ENCODE measurements at places on chromosomes 5 and 9.

- no peak for DNase-seq
These were observed 270.0 kb upstream of the TLE4 start for GRCh38 chr9:79301551-79302391.

GRCh38 chr5:14217587-14217986 lies 74.4 kb downstream of the TRIO start:
- no peak for DNase-seq

GRCh38 chr5:56717253-56717987 lies 97.9 kb upstream of the MAP3K1 start:
- DNase-seq = no peak

- DNase-seq = no peak
These were observed 88.9 kb downstream of the EBF1 start for GRCh38 chr5:159010661-159011442.

GRCh38 chr5:68396722-68397121 lies 181.2 kb downstream of the PIK3R1 start:
- no peak for DNase-seq

DNA sequence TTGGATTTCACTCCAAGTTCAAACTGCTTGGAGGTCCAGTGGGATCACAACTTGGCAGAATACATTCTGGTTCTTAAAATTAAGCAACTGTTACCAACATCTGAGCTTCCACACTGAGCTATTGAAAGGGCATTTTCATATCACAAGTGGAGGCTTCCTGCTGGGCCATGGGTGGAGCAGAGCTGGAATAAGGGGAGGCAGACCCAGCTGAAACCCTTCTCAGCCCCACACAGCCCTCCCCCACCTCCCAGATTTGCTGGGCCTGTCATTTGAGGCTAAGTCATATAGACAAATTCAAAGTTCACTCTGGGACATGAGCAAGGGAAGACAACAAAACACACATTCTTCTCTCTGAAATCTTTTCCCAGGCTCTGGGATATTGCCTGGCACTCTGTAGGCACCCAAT lies 79.9 kb downstream of the ACTL7B start:
- DNase-seq = no peak

GRCh38 chr9:68983008-68983411 lies 30.9 kb downstream of the PRKACG start:
- DNase-seq = no peak

- no peak for DNase-seq
These were observed 221.4 kb downstream of the RAB3C start for GRCh38 chr5:58804291-58804690.

GRCh38 chr9:7656636-7657035 lies 142.9 kb downstream of the DMAC1 start:
- no peak for DNase-seq
